GM18507 (cell line): ENCODE measurements at places on chromosomes 6 and 20.

GRCh38 chr6:100346828-100347227 is 117.9 kb downstream of the SIM1 start:
- DNase-seq, result no peak

DNA sequence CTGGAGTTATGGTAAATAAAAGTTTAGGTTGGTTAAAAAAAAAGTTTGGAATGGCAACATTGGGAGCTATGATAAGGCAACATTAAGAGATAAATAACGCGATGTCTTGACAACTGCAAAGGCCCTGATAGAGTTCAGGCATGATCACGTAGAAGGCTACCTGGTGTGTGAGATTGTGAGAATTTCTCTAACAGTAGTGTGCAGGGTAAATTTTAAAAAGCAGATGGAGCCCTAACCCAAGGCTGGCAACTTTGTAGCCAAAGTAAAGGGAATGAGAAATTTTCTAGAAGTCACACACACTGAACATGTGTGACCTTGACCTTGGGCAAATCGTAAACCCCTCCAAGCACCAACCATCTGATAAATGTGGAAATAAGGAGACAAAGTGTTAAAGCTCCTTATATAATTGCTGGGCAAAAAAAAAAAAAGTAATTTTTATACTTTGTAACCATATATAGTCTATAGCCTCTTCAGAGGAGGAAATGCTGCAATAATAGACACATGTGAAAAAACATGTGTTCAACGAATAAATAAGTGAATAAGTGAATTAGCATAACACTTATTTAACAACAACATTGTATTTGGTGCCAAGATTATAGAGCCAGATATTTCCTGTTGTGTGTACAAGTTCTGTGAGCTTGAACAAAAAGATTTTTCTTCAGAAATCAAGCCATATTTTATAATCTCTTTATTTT is 18.2 kb downstream of the KCNQ5 start:
- DNase-seq, result no peak

DNA sequence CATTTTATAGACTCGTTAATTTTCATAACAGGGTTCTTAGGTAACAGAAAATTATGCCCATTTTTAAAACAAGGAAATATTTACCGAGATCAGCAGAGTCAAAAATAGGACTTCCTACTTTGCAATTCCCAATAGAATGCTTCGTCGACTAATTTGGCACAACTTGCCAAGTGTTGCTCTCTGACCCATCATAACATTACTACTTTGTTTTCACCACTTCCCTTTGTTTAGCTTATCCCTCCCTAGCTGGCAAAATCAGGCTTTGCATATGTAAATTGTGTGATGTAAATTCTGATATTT is 914 bp upstream of the RANBP9 start:
- DNase-seq, result no peak

GRCh38 chr6:8113131-8113654 is 10.8 kb upstream of the EEF1E1 start:
- no peak for DNase-seq

DNA sequence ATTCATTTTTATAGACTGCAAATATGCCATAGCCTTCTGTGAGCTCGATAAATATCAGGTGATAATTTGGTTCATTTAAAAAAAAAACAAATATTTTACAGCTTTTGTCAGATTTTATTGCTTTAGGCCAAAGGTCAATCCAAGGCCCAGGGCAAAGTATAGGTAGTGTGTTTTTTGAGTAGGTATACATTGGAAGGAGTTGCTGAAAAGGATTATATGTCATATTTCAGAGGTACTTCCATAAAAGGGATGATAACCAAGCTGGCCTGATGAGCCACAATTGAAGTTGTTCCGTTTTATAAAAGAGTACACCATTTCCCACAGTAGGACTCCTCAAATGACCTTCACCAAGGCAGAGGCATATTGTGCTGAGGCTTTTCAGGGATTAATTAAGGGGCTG is 452.8 kb upstream of the FLRT3 start:
- no peak for DNase-seq

DNA sequence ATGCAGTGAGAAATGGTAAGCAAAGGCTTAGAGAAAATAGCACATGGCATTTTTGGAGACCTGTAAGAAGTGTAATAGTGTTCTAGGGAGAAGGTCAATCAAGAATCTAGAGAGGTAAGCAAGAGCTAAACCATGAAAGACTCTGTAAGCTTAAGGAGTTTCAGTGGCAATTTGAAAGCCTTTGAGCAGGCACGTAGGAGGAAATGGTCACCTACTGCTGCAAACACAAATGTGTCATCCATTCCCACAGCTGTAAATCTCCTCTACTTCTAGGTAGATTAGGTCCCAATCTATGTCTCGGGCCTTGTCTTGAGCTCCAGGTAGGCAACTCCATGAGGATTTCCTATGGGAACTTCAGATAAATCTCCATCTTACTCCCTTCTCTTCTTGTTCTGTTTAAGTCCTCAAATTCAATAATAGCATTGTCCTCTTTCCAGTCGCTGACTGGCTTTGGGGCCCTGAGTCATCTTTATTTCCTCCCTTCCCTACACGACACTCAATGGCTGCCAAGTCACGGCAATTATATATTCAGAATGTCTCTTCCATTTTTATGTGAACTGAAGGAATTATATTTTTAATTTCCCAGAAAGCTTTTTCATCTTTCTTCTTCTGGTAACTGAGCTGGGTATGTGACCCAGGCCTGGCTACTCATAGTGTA is 24.2 kb upstream of the PAQR8 start:
- no peak for DNase-seq
